ENCODE measurements at places on chromosomes 2 and 18.
A peak's percentile ranks its signal among the peaks of the same experiment; 100 is the strongest.

DNA sequence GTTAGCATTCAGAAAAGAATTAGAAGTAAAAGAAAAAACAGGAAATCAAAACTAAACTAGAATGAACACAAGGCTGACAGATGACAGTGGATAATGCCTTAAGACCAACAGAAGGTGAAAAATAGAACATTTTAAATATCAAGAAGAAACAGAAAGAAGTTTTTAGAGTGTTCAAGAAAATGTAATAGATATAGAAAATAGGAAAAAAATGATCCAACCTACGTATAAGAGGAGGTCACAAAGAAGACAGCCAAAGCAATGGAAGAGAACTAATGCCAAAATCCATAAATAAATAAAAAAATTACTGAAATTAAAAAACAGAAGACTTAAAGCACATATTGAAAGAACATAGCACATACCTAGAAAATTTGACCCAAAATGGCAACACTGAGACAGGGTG lies 42.5 kb upstream of the EN1 start:
- DNase-seq = no peak

- no peak for DNase-seq
These were observed 8.4 kb upstream of the CREG2 start for GRCh38 chr2:101395545-101396315.

DNA sequence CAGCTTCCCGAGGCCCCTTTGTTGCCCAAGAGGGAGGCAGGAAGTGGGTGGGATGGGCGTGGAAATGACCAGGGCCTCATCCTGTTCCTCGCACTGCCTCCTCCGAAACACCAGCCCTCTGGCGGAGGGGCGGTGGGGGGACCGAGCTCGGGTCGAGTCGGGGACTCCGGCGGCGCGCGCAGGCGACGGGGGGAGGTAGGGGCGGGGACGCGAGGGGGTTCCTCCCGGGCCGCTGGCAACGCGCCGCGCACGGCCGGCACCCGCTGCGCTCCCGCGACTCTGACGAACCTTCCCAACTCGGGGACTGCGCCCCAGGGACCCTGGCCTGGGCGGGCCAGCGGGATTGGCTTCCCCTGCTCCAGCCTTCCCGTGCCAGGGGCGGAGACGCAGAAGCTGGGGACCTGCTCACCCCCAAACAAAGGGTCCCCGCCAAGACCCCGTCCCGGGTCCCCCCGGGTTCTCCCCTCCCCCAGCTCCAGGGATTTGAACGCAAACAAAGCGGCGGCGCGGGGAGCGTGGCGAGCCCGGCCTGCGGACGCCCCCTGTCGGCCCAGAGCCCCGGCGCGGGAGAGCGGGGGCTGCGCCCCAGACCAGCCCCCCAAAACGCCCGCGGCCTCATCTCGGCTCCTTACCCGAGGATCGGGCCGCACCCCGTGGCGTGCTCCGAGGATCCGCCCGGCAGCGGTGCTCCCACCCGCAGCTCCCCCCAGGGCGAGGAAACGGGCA lies 1.2 kb downstream of the SEMA4C start:
- peak; percentile 85 for DNase-seq

DNA sequence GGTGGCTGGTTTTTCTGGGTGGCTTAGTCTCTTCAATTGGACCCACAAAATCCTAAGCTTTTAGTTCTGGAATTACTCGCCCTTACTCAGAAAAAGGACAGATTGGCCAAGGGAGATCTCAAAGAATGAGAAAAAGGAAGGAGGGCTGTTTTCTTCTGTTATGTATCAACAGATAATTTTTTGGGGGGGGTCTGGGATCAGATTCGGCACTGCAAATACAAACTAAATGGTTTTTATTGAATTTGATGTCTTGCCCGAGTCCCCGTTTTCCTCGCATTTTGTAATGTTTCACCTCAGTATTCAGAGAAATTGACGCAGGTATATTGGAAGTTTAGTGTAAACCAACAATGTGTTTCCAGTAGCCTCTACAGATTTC lies 762 bp downstream of the YIPF4 start:
- DNase-seq = no peak

GRCh38 chr2:188016917-188017316 lies 274.8 kb upstream of the GULP1 start:
- DNase-seq = no peak

DNA sequence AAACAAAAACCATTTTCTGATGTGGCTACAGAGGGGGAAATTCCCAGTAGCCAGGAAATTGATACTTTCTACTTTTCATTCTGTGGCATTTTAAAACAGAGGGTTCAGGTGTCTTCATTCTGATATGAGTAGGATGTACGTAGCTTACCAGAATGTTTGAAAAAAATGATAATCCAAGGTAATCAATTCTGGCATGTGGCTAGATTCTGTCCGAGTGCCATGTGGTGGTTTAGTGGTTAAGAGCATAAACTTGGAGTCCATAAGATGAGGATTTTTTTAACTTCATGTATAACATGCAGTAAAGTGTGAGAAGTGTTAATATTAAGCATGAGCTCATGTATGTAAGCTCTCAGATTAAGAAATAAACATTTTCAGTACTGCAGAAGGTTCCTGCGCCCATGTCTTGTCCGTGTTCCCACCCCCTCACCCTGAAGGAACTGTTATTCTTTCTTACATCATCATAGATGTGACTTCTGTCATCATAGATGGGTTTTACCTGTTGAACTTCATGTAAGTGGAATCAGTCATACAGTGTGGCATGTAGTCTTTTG lies 4.5 kb downstream of the B3GNT2 start:
- DNase-seq = no peak

GRCh38 chr2:209367075-209367747 lies 56.6 kb upstream of the MAP2 start:
- DNase-seq = no peak

DNA sequence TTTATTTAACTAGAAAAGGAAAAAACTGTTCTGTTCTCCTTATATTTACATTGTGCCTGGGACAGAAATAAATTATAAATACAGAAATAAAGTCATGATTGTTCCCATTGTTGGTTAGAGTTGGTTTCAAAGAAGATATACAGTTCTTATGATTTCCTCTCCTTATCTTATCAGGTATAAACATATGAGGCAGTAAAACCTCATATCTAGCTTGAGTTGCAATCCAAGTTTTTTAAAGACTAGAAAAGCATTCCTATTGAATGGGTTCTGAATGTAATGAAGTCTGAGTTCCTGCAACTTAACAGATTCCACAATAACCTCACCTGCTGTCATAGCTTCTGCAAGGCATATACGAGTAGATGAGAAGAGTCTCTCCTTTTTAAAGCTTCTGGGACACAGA lies 114.7 kb upstream of the CAVIN2 start:
- no peak for DNase-seq

GRCh38 chr2:14137643-14138042 lies 494.9 kb upstream of the LRATD1 start:
- DNase-seq = no peak

GRCh38 chr2:145199827-145200706 lies 680.1 kb upstream of the ZEB2 start:
- no peak for DNase-seq

GRCh38 chr2:101752716-101753616 lies 55.5 kb downstream of the MAP4K4 start:
- DNase-seq = no peak

- no peak for DNase-seq
These were observed 398.8 kb upstream of the TMEFF2 start for GRCh38 chr2:192593561-192593960.

- no peak for DNase-seq
These were observed 23.2 kb downstream of the SPEG start for GRCh38 chr2:219457784-219458369.

- no peak for DNase-seq
These were observed 83.3 kb downstream of the ALPK2 start for GRCh38 chr18:58545338-58546296.

DNA sequence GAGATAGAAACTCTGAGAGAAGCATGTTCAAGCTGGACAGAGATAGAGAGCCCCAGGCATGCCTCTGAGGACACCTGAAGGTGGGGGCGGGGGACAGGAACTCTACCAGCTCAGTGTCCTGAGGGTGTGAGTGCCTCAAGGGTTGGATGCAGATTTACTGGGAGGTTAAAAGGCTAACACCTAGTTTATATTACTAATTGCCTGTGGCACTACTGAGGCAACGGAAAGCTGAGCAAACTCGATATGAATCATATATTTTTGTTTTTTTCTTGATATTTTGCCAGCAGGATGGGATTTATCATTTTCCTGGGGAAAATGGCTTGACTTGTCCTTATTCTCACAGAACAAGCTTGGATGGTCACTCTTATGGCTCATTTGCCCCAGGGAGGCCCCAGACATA lies 319.5 kb downstream of the ALK start:
- no peak for DNase-seq

- no peak for DNase-seq
These were observed 26.8 kb downstream of the ADRA2B start for GRCh38 chr2:96089356-96090195.

DNA sequence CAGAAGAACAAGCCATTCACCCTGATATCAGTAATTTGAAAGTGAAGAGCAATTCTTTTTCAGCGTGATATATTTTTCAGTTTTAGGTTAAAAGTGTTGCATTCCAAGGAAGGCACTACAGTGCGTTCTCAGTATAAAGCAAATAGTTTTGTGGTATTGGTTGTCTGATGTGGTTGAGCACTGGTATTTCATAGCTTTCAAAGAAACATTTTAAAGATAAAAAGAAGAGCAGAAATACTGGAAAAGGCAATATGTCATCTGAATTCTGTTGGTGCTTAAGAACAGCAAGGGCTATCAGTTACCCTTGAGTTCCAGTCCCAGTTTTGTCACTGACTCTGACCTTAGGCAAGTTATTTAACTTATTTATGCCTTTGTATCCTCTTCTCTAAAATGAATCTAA lies 191.6 kb downstream of the BABAM2 start:
- DNase-seq = no peak

- no peak for DNase-seq
These were observed 33.0 kb downstream of the SP140L start for GRCh38 chr2:230360028-230360427.

DNA sequence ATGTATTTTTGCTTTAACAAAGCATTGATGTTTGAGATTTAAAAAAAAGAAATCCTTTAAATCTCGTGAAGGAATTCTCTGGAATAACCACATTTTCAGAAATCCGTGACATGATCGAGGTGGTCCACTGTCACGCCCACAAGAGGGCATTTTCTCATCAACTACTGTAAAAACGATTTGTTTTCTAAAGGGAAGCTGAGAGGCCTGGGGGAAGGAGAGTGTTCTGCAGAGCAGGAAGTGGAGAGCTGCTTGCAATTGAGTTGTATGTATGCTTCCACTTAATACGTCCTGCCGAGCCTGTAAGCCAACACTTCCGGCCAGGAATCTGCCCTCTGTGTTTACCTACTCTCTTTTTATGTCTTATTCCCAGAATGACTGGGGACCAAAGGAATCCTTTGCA lies 19.4 kb downstream of the KLHL29 start:
- no peak for DNase-seq

GRCh38 chr2:223797037-223797436 lies 40.3 kb downstream of the AP1S3 start:
- no peak for DNase-seq

DNA sequence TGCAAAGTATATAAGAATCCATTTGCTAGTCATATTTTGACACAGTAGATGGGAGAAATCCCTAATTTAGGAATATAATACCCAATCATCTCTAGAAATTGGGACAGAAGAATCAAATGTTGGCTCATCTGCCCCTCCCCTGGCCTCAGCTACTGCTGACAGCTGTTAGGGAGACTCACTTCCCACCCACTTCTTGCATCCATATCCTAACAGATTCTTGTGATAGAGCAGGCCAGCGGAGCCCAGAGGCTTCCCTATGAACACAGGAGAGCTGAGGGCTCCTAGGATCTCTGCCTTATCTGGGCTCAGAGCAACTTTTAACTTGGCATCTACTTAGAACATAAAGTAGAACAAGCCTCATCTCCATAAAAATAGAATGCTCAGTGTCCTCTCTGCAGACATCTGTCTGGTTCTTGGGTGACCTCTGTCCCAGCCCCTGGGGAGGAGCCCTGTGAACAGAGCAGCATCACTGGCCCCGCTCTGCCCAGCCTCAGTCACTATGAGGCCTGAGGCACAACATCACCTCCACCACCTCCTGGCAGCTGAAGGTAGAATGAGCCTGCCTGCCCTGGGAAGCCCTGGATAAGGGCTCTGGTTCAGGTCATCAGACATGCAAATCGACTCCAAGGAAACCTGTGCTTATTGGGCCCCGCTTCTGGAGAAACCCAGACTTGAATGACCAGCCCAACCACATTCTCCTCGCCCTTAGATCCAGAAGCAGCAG lies 229.7 kb downstream of the ANKRD36B start:
- no peak for DNase-seq

GRCh38 chr2:205563646-205564045 lies 118.7 kb upstream of the NRP2 start:
- no peak for DNase-seq

GRCh38 chr18:70705831-70706416 lies 417.1 kb downstream of the SOCS6 start:
- no peak for DNase-seq

- no peak for DNase-seq
These were observed 446.0 kb downstream of the XIRP2 start for GRCh38 chr2:167334146-167334742.

DNA sequence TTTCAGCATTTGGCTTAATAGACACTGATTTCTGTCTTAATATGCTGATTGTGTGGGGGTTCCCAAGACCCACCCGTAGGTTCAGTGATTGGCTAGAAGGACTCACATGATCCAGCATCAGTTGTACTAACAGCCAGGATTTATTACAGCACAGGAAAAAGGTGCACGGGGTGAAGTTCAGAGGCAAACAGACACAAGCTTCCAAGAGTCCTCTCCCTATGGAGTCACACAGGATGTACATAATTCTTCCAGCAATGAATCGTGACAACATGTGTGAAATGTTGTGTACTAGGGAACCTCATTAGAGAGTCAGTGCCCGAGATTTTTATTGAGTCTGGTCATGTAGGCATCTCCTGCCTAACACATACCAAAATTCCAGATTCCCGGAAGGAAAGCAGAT lies 52.8 kb downstream of the GALNT1 start:
- DNase-seq = no peak

- DNase-seq = no peak
These were observed 294.5 kb upstream of the NT5C1B start for GRCh38 chr2:18883616-18884456.

DNA sequence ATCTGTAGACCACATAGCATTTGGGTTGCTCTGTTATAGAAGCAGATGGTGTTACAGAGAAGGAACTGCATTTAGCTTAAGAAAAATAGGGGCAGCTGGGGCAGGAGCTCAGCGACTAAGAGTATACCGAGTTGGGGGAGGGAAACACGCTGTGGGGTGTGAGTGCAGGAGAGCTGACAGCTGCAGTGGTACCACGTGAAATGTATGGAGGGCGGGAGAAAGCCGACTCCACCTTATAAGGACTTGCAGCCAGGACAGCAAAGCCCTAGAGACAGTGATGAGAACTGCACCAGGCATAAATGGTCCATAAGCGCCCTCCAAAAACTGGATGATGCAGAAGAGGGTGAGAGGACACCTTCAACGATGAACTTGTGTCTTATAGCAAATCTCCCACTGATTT lies 237.6 kb downstream of the PRKCE start:
- DNase-seq = peak; percentile 53

DNA sequence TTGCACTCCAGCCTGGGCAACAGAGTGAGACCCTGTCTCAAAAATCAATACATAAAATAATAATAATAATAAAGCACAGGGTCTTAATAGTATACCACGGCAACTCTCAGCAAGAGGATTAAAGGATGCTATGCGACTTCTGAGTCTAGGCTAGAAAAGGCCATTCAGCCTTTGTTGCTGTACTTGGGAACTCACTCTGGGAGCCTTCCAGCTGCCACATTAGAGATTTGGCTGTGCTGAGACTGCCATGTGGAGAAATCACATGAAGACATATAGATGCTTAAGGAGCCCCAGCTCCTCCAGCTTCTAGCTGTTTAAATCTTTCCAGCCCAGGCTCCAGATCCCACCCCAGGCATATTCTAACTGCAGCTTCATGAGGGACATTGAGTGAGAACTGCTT lies 8.2 kb upstream of the TANC1 start:
- no peak for DNase-seq

All from GM19239 (cell line).